ENCODE measurements at places on chromosomes 4 and X.

GRCh38 chr4:20318909-20319277 is 67.2 kb downstream of the SLIT2 start:
- no peak for DNase-seq

DNA sequence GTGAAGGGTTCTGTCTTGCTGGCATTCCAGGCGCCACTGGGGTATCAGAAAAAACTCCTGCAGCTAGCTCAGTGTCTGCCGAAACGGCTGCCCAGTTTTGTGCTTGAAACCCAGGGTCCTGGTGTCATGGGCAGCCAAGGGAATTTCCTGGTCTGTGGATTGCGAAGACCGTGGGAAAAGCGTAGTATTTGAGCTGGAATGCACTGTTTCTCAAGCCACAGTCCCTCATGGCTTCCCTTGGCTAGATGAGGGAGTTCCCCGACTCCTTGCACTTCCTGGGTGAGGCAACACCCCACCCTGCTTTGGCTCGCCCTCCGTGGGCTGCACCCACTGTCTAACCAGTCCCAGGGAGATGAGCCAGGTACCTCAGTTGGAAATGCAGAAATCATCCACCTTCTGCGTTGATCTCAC is 40.1 kb downstream of the NOP14 start:
- no peak for DNase-seq

DNA sequence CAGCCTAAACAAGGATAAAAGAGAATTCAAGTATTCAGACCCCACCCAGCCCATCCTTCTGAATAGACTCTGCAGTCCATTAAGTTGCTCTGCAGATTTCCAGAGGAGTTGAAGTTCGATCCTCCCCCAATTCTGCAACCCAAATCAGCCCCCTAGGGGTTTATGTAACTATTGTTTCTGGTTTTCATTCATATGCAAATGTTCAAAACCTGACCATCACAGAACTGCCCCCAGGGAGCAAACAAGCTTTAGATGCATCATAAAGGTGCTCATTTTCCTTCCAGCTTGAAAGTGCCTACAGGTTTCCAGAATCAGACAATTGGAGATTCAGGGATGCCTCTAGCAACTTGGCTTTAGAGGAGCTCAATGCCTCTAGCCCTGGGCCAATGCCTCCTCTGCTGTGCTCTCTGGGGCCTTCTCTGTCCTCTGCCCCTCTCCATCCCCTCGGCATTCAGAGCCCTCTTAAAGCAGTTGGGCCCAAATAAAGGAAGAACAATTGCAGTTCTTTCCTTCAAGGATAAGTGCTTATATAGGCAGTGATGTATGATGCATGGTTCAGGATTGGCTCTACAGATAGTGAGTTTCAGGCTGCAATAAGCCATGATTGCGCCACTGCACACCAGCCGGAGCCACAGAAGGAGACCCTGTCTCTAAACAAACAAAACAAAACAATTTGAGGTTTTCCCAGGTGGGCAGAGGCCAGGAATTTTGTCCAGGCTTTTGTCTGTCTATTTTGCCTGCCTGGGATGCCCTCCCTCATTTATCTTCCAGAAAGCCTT is 23.5 kb upstream of the SPINK2 start:
- no peak for DNase-seq

GRCh38 chr4:22233230-22233629 is 282.6 kb downstream of the ADGRA3 start:
- no peak for DNase-seq

DNA sequence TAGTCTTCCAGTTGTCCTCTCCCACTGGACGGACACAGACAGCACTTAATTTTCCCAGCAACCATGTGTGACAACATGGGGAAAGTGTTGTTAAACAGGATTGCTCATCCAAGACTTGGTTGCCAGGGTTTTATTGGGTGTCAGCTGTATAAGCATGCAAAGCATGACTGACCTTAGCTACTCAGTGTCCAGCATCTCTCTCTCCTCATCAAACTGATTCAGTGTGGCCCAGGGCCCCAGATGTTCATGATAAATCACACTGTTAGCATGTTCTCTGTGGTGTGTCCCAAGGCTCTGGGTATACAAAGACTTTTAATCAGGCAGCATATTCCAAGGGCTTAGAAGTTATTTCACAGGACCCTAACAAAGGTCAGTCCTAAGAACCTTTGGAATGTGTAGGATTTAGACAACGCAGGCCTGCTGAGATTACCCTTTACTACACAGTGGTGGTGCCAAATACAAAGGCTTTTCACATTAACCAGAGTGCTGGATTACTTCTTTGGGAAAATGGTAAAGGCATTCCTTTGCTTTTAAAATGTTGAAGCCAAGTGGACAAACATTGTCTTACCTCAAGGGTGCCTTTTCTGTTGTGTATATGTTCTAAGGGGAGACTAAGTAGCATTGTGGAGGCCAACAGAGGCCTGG is 213.3 kb downstream of the GLUD2 start:
- DNase-seq, result no peak

- no peak for DNase-seq
These were observed 88.0 kb upstream of the MAGEB18 start for GRCh38 chrX:26050099-26050498.

DNA sequence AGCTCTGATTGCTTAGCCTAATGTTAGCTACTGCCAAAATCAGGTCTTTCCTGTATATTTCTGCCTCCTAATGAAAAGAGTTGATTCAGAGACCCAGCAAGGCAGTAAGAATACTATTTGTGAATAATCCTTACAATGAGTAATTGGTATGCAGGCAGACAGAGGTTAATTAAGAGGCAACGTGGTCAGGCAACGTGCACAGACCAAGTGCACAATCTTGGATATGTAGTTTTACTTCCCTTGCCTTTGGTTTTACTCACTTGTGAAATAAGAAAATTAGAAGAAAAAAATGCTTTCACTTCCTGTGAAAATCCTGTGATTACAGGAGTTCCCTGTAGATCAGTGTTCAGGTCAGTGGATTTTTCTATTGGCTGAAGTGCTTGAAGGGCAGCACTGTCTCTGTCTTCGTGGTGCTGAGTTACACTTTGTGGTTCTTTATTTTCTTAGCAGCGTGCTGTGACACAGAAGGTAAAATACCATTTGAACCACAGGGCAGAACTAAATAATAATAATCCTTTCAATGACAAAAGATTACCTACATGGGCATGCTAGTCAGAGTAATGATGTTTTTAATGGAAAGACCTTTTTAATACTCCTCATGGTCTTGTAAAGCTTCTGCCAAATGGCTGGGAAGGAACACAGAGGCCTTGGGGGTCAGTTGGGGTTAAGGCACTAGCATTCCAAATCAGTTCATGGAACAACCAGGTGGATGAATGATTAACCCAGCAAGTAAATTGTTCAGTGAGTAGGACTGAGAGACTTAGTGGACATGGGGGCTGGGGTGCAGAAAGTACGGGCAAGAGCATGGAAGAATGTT is 430.9 kb downstream of the MAPK10 start:
- DNase-seq, result no peak

DNA sequence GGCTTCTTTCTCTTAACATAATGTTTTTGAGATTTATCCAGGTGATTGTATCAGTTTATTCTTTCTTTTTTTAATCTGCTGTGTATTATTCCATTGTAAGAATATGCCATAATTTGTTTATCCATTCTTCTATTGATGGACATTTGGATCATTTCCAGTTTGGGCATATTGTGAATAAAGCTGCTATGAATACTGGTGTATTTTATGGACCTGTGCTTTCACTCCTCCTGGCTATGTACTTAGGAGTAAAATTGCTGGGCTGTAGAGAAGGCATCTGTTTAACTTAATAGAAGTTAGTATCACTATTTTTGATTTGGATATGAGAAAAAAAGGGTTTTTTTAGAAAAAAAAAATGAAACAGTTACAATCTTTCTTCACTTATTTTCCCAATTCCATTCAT is 50.0 kb upstream of the FAM9C start:
- DNase-seq, result no peak

- DNase-seq, result peak; percentile 28
These were observed 408 bp downstream of the TMEM33 start for GRCh38 chr4:41935652-41936021.

GRCh38 chrX:9390121-9390520 is 74.7 kb upstream of the TBL1X start:
- no peak for DNase-seq

DNA sequence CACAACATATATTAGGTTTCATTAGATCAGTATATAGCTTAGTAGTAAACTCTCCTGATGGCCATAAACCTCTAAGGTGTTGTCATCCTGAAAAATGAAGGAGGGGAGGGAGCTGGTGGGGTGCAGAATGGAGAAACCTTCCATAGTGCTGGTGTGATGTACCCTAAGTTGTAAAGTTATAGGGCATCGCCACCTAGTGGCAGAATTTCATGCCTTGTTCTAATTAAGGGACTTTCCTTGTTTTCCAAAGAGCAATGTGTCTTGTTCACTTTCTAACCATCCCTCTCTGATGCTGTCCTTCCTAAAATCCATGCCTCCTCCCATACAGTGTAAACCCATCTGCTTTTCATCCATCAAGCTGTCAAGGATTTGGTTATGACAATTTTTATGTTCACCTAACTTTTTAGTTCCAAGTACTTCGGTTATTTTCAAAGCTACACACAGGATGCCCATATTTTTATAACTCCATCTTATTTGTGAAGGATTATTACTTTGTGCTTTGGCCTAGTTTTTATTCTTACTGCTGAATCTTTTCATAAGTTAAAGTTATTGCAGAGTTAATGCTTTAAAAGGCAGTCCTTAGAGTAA is 4.5 kb downstream of the NBDY start:
- DNase-seq, result peak; percentile 54

- DNase-seq, result peak; percentile 79
These were observed 3.5 kb downstream of the TMSB4X start for GRCh38 chrX:12978205-12979025.

- DNase-seq, result no peak
These were observed 185.6 kb upstream of the BANK1 start for GRCh38 chr4:101604976-101605375.

DNA sequence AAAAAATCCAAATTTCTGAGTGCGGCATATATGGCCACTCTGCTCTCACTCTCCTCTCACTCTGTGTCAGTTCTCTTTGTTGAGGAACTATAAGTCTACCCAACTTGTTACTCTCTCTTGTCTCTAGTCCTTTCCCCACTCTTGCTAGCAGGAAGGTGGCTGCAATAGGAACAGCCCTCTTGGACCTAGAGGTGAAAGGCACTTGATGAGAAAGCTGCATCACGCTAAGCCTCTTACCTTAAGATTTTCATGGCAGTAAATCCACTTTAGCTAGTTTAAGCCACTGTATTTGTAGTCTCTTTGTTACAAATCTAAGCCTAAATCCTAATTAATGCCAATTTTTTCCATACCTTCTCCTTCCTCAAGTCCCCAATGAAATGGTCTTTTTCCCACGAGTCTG is 189.9 kb downstream of the NKX6-1 start:
- no peak for DNase-seq

- no peak for DNase-seq
These were observed 87.9 kb upstream of the PSAPL1 start for GRCh38 chr4:7522452-7523220.

DNA sequence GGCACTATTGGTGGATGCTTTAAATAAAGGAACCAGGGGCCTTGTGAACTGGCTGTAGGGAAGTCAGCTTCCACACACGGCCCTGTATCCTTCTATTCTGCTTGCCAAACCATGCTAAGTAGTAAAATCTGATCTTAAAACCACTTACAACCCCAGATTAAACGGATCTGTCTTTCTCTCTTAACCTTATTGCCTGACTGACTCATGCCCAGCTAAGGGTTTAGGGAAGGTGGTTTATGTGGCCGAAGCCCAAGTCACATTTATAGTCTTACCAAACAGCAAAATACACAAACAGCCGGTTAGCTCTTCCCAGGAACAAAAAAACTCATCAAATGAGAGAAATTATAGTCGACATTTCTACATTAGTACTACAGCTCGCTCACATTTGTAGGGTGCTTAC is 988.4 kb upstream of the TENM3 start:
- no peak for DNase-seq

- DNase-seq, result no peak
These were observed 1875.0 kb upstream of the PCDH7 start for GRCh38 chr4:28845158-28845557.

DNA sequence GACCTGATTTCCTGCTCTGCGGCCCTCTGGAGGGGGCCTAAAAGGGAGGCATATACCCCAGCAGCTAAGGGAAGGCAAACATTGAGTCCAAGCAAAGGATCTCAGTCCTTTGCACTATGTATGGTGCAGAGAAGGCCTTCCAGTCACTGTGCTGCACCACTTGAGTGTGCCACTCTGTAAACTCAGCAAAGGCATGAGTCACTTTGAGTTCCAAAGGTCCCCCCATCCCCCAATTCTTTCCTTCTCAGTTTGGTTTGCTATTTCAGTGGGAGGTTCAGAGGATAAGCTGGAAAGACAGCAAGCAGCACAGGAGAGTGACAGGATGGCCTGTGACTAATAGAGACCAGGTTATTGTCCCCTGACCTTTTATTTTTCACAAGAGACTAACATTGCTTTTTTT is 131.3 kb downstream of the FHDC1 start:
- DNase-seq, result no peak

DNA sequence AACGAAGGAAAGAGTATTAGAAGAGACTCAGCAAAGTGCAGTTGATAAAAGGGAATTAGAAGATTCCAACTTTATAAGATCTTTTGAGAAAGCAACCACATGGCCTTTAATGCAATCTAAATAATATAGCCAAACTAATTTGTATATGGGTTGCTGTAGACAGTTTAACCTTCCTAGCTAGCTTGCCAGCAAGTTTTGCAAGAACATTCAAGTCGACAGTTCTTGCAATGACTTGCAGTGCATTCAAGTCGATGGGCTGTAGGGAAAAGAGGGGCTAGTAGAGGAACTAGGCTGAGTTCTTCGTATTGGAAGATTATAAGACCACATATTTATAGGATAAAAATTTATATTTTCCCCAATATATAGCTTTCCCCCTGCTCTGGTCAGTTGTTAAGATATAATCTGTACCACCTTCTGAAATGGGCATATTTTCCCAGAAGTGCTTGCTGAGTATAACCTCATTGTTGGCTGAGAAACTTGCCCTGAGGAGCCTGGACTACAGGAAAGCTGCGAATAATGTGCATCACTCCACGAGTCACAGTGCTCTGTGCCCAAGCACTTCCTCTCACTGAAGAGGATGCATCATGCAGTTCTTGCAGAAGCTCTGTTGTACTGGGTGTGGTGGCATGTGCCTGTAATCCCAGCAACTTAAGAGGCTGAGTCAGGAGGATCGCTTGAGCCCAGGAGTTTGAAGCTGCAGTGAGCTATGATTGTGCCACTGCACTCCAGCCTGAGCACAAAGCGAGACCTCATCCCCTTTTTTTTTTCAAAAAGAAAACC is 56.7 kb downstream of the DOCK11 start:
- DNase-seq, result no peak

DNA sequence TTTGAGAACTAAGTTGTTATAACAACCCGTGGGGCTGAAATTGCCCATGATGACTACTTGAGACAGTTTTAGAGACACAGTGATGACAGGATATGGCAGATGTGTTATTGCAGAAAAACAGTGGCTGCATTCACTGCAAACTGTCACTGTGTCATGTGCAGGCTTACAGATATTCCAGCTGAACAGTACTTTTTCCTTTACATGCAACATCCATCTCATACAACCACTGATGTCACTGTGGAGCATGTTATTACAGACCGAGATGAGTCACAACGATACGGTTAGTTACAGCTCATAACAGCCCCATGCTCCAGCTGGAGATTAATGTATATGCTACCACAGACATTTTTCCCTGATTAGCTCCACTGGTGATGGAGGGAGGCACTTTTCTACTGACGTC is 207.4 kb downstream of the TMA16 start:
- DNase-seq, result no peak
